ENCODE measurements at places on chromosomes 16 and 17. TPM values are rescaled to one million over a fixed set of nuclear protein-coding genes. Genes with fewer than 3 reads are reported as not detected.

TEKT1 gene
- total RNA-seq, result not detected

OVCA2 gene
- 81.6 TPM for total RNA-seq

UNKL gene
- 9.4 TPM for total RNA-seq

HOXB2 gene
- total RNA-seq, result 28.7 TPM

BEAN1 gene
- not detected for total RNA-seq

FBXO39 gene
- total RNA-seq, result 0.52 TPM

ZNF652 gene
- 21.1 TPM for total RNA-seq

ADORA2B gene
- 14.9 TPM for total RNA-seq
